ENCODE measurements at places on chromosomes 1 and 21.

DNA sequence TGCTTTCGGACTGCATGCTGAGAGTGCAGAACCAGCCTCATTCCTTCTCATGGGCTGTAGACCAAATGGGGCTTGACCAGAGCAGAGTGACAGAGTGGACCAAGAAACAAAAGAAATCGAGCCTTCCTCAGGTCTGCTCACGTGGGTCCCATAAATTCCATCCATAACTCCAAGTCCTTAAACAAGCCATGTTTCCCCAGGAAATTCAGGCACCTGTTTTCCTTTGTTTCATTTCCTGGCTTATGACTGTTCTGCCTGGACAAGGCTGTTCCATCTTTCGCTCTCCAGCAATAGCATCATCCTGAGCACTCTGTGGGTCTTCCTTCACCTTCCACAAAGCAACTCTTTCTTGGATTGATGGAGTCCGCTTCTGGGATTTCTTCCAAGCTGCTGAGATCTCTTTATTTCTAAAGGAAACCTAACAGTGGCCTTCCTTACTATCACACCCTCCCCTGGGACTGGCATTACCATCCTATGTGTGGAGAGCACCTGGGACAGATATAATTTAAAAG lies 63.9 kb downstream of the LAMC2 start:
- DNase-seq: no peak

DNA sequence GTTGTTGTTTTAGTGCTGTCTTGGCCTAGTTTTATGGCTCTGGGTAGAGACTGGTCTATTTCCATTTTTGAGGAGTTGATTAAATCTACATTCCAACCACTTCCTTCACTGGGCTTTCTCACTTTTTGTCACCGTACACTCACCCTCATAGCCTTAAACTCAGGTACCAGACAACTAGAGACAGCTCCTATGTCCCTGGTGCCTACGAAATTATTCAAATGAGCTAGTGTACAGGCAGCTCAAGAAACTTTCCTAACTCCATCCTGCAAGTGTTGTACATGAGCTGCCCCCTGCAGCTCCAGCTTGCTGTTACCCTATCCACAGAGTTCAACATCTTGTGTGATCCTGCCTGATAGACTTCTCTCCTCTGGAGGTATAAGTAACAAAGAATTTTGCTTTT lies 704.8 kb upstream of the RGS18 start:
- no peak for DNase-seq

GRCh38 chr1:208604295-208604694 lies 360.1 kb upstream of the PLXNA2 start:
- peak; percentile 77 for DNase-seq

- DNase-seq: no peak
These were observed 13.0 kb upstream of the SLC35A3 start for GRCh38 chr1:99956755-99957154.

DNA sequence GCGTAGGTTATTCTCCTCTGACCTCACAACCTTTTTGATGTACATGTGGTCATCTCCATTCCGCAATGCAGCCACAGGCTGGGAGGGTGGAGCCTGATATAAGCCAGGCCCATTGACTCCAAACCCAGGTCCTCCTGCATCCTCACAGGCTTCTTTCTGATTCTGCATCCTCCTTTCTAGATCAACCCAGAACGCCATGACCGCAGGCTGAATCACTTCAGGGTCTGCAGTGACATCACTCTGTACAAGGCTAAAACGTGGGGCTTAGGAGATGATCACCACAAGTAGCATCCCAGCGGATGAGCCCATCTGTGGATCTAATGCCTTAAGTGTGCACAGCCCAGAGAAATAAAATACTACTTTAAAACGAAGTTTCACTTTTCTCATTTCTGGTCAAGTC lies 16.1 kb downstream of the EBNA1BP2 start:
- no peak for DNase-seq

DNA sequence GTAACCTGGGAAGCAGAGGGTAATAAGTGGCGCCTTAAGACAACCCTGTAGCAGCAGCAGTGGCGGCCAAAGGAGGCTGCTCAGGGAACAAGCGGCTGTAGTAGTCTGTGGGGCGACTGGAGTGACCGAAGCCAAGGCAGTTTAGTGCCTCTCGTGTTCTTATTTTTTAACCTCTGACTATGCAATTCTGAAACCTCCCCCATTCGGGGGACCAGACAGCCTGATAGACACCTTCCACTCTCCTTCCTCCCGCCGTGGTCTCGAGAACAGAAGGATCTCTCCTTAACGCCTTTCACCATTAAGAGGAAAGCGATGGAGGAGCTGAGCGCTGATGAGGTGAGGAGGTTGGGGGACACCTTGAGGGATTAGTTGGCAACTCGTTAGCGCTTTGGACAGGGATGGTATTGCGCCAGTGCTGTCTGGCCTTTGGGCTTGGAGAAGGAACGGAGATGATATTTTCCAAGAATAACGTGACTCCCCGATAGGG lies 644 bp downstream of the UBE4B start:
- no peak for DNase-seq

- DNase-seq: no peak
These were observed 24.2 kb upstream of the CR2 start for GRCh38 chr1:207429963-207430362.

DNA sequence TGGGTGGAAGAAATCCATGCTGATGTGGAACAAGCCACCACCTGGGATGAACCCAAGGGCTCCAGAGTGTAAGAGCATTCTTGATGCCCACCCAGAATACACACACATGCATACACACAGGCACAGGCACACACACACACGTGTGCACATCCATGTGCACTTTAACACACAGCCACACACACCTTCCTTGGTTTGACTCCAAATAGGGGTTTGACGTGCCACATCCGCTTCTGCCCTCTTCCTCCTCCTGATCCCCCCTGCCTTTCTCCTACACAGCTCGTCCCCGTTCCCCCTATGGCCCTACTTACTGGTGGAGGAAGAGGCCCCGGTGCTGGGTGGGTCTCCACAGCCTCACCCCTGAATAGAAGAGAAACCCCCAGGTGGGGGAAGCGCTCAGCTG lies 16.0 kb downstream of the SPATA21 start:
- DNase-seq: no peak

- DNase-seq: no peak
These were observed 28.6 kb upstream of the NEK2 start for GRCh38 chr1:211703812-211704537.

DNA sequence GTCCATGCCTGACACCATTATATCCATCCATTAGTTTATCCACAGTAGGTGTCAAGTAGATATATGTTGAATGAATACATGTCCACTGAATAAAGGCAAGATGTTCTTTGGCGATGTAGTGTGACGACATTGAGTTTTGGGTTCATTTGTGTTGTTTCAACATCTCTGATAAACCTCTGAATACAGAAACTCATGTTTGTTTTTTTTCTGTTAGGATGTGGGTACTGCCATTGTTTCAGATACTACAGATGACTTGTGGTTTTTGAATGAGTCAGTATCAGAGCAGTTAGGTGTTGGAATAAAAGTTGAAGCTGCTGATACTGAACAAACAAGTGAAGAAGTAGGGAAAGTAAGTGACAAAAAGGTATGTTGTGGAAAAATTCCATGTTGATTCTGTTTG lies 28.1 kb downstream of the MDM4 start:
- DNase-seq: no peak

GRCh38 chr1:82632155-82632554 lies 831.4 kb downstream of the ADGRL2 start:
- DNase-seq: no peak

GRCh38 chr1:229286099-229286766 lies 15.3 kb downstream of the RAB4A start:
- DNase-seq: no peak

- no peak for DNase-seq
These were observed 79.1 kb upstream of the IVNS1ABP start for GRCh38 chr1:185396126-185396525.

DNA sequence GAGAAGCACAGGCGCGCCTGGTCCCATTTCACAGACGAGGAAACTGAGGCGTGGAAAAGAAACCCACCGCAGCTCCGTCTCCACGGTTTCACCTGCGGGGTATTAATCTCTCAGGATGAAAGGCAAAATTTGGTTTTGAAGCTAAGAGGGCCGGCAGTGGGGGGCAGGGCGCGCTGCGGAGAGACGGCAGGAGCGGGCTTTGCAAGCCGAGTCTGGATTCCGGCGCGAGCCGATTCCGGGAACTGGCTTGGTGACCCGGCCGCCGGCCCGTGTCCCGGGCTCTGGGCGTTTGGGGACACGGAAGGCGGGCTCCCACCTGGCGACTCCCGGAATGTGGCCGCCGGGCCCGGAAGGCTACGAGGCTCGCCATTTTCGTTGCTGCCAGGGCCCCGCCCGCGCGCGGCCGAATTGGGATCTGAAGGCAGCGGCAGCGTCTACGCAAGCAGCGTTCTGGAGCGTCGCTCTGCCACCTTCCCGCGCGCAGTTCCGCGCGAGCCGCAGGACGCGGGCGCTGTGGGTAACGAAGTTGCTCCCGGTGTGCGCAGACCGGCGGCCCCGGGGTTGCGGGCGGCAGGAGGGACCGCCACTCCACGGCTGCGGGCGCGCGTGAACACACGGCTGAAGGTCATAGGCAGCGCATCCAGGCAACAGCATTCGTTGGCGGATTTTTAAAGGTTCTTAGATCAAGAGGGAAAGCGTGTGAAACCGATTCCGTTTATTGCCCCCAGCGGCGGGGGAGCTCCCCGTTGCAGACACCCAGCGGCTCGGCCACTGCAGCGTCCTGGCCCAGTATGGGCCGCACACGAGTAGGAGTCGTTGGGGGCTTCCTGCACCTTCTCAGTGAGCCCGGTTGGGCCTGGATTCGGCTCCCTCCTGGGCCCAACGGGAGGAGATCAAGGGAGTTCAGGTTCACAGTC lies 5.4 kb upstream of the PRDM16 start:
- DNase-seq: no peak

DNA sequence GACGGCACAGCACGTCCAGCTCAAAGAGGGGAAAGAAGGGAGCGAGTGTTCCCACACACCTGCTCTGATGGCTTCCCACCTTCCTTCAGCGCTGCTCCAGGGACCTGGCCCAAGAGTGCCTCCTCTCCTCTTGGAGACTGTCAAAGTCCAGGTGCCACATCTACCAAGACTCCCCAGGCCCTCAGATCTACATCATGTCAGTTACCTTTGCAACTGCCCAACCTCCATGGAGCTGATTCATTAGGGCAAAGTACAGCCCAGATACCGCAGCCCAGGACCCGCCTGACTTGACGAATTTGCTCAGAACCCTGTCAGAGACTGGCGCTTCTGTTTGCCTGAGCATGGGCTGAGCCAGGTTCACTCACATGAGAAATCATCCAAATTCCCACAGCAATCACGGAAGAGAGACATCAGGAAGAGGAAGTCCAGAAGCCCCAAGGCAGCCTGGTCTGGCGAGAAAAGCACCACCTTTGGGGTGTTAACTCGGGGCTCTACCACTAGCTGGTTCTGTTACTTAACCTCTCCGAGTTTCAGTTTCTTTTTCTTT lies at the start of gene SEC16B:
SEC16B (minus strand) TSS at position 234 of the 547 bp plus-strand sequence. CDS start 2,077 bp downstream, outside the sequence.
- no peak for DNase-seq

GRCh38 chr1:188715566-188715965 lies 1762.1 kb downstream of the BRINP3 start:
- no peak for DNase-seq

GRCh38 chr21:46183910-46184624 lies at the start of gene SPATC1L:
TSS of gene SPATC1L (minus strand) at chr21:46184459. CDS start at chr21:46182816, 1,643 bp downstream.
- peak; percentile 85 for DNase-seq

All from GM06990 (cell line).